ENCODE measurements at places on chromosomes 4 and X.

DNA sequence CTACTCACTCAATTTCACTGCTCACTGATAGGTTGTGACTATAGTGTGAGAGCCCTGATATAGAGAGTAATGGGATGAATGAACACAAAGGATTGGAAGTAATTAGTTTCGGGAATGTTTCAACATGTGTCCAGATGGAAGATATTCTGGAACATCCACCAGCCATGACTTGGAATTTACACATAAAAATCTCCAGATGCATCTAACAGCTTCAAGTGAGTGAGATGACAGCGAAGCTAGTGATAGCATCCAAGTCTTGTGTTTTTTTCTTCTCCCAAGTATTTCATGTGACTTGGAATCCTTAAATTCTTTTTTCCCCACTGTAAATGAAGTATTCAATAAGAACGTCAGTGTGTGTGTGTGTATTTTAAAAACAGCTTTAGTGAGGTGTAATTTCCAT is 82.1 kb downstream of the CLDN34 start:
- DNase-seq = peak; percentile 4

- DNase-seq = no peak
Observed at GRCh38 chrX:70338290-70338689, 48.4 kb downstream of the KIF4A start.

DNA sequence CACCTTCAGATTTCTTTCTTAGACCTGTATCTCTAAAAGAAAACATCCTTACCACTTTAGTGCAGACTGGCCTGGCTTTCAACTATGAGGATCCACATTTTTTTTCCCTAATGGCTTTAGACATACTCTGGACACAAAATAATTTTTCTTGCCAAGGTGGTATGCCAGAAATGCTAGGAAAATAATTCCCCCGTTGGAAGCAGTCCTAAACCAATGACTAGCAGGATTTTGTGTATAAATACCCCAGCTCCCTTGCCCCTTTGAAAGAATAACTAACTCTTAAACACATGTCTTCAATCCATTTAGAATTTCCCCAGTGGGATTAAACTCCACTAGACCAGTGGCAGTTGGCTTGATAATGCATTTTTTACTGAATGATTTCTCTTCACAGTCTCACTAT is 500.5 kb upstream of the FTHL17 start:
- DNase-seq = no peak

DNA sequence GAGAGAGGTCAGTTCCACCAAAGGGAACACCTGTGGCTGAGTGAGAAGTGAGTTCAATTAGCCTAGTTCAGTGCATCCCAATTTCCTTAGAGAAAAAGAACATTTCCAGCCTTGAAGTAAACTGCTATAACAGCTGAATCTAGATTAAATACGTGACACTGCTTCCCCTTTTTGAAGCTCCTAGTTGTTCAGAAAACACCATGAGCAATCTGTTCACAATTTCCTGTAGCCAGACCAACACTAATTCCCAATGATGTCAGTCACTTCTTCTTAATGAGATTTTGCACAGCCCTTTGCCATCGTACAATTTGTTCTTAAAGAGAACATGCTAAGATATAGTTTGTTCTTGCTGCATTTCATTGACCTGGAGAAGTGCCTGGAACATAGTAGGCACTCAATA is 144.6 kb upstream of the EDNRA start:
- DNase-seq = no peak

DNA sequence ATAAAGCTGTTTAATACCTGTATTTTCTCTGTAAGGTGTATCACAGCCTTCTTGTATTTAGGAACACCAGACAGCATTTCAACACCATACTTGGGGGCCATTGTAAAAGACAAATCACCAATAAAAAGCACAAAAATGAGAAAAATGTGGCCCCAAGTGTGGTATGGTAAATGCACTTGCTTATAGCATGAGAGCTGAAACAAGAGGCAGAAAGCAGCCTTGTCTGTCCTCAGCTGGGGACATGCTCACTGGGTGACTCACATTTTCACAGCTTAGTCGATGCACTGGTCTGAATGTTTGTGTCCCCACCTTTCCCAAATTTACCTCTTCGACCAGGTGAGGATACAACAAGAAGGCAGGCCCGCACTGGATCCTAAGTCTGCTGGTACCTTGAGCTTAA is 639.7 kb upstream of the AGA start:
- no peak for DNase-seq
